SK-MEL-5 (cell line): ENCODE measurements at places on chromosomes 3 and 15. TPM values are rescaled to one million over a fixed set of nuclear protein-coding genes. Genes with fewer than 3 reads are reported as not detected.

FMN1 gene
- total RNA-seq, result 87.0 and 96.0 TPM in 2 replicates

IQCH gene
- 4.3 and 4.6 TPM in 2 replicates for total RNA-seq

DNA sequence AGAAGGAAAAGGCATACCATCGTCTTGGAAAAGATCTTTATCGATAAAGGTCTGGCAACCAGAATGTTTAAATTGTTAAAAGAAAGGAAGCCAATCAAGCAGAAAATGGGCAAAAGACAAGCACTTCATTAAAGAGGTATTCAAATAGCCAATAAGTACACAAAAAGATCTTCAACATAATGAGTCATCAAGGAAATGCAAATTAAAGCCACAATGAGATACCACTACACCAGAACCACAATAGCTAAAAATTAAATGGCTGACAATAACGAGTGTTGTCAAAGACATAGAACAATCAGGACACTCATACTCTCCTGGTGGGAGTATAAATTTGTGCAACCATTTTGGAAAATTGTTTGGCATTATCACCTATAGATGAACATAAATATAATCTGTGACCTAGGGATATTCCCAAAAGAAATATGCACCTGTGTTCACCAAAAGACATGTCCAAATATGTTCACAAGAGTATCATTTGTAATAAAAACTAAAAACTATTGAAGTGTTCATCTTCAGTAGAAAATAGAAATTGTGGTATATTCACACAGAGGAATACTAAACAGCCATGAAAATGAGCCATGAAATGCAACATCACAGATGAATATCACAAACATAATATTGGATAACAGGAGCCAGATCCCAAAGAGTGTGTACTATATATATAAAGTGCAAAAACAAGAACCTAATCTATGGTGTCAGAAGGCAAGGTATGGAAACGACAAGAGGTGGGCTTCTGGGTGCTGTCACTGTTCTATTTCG, 14.4 kb upstream of the BTBD1 start:
- no peak for DNase-seq

KBTBD8 gene
- total RNA-seq, result 1.3 and 2.0 TPM in 2 replicates

- no peak for DNase-seq
Observed at GRCh38 chr15:52495125-52495524, 33.6 kb downstream of the MYO5A start.

- DNase-seq, result no peak
Observed at GRCh38 chr3:43340403-43340802, 54.1 kb downstream of the SNRK start.

ZCWPW2 gene
- 0.16 TPM in 2 replicates for total RNA-seq

DNA sequence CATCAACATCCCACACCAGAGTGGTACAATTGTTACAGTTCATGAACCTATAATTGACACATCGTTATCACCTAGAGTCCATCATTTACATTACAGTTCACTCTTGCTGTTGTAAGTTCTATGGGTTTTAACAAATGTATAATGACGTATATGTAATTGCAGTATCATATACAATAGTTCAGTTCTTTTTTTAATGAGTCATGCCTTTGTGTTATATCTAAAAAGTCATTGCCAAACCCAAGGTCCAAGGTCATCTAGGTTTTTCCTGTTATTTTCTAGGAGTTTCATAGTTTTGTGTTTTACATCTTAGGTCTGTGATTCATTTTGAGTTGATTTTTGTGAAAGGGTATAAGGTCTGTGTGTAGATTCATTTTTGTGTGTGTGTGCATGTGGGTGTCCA, 160.9 kb upstream of the GALNT15 start:
- DNase-seq, result no peak

- no peak for DNase-seq
Observed at GRCh38 chr15:89243046-89243690, 611 bp upstream of the FANCI start.

DNA sequence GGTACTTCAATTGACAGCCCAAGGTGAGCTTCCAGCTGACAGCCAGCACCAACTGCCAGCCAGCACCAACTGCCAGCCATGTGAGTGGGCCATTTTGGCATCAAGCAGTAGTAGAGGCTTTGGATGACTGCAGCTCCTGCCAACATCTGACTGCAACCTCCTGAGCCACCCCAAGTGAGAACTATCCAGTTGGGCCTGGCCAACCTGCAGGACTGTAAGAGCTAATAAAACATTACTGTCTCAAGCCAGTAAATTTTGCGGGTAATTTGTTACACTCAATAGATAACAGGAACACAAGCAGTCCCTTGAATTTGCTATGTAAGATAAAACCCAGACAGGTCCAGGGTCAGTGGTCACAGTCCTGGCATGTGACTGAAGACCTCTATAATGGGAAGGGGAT, 29.7 kb downstream of the EPHB1 start:
- DNase-seq, result no peak

DNA sequence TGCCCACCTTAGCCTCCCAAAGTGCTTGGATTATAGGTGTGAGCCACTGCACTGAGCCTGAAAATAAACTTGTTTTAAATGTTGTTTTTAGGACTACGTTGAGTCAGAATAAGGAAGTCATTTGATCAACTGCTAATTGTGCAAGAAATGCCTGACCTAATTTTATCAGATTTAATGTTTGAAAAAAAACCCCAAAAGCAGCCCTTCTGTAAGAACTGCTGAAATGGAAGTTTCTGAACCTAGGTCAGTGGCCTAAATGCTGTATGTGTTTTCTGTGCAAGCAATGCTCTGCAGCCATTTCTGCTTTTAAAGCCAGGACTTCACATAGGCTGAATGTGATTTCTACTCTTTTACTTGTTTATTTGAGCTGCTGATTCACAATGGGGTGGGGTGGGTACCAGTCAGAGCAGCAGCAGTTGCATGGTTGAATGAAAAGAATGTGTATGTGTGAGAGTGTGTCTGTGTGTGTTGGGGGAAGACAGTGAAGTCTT, 6.6 kb downstream of the GPX1 start:
- DNase-seq, result no peak

DNA sequence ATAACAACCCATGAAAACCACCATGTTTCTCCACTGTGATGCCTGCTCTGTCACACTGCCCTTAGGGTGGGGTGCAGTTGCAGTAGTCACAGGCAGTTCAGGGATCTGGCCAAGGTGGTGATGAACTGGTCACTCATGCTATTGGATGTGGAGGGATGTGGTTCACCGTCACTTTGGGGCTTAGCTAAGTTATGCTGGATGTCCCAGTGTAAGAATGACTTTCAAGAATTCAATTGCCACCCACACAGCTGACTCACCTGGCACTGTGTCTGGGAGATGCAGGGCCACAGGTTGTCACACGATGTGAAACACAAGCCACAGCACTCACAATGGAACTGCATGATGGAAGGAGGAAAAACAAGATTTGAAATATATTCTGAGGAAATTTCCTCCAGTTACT, 146.1 kb upstream of the CTNNB1 start:
- DNase-seq, result no peak

IVD gene
- 16.6 and 23.3 TPM in 2 replicates for total RNA-seq

PIGZ gene
- 1.2 TPM in 2 replicates for total RNA-seq

DNA sequence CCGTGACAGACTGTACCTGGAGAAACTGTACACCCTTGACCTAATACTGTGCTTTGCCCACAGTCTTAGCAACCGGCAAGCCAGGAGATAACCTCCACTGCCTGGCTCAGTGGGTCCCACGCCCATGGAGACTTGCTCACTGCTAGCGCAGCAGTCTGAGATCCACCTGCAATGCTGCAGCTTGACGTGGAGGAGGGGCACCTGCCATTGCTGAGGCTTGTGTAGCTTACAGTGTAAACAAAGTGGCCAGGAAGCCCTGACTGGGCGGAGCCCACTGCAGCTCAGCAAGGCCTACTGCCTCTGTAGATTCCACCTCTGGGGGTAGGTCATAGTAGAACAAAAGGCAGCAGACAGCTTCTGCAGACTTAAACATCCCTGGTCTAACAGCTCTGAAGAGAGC, 189.3 kb downstream of the EDEM1 start:
- DNase-seq, result no peak

DNA sequence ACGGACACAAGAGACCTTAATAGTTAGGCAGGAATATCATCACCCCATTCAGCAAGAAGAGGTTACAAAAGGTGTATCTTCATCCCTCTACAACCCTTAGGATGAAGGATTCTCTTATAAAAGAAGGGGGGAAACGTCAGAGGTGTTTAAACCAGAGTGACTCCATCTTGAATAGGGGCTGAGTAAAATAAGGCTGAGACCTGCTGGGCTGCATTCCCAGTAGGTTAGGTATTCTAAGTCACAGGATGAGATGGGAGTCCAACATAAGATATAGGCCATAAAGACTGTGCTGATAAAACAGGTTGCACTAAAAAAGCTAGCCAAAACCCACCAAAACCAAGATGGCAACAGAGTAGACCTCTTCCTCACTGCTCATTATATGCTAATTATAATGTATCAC, 16.5 kb downstream of the TRPM7 start:
- DNase-seq, result no peak

DNA sequence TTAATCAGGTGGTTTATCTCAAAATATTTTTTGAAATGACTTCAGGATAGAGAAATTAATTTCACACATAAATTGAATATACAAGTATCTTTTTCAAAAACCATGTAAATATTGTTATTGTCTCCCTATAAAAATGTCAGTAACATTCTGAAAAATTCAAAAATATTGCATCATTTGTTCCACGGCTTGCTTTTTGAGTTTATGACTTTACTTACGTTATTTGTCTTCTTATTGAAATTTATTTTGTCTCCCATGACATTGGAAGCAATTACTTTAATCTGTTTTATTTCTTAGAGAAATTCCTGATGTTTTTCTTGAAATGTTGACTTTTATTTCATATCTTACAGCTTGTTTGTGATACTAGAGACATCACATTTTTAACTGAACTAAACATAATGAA, 56.9 kb upstream of the P2RY1 start:
- DNase-seq, result no peak

GRCh38 chr3:42608581-42608980, 8.1 kb downstream of the NKTR start:
- DNase-seq, result no peak

LRTM1 gene
- not detected in 2 replicates for total RNA-seq

- DNase-seq, result no peak
Observed at GRCh38 chr3:16510620-16511319, 2.7 kb downstream of the RFTN1 start.

GRCh38 chr3:194572143-194572789, 61.0 kb downstream of the TMEM44 start:
- DNase-seq, result peak; percentile 25

GRCh38 chr3:117304681-117305080, 595.1 kb downstream of the TUSC7 start:
- no peak for DNase-seq

DNA sequence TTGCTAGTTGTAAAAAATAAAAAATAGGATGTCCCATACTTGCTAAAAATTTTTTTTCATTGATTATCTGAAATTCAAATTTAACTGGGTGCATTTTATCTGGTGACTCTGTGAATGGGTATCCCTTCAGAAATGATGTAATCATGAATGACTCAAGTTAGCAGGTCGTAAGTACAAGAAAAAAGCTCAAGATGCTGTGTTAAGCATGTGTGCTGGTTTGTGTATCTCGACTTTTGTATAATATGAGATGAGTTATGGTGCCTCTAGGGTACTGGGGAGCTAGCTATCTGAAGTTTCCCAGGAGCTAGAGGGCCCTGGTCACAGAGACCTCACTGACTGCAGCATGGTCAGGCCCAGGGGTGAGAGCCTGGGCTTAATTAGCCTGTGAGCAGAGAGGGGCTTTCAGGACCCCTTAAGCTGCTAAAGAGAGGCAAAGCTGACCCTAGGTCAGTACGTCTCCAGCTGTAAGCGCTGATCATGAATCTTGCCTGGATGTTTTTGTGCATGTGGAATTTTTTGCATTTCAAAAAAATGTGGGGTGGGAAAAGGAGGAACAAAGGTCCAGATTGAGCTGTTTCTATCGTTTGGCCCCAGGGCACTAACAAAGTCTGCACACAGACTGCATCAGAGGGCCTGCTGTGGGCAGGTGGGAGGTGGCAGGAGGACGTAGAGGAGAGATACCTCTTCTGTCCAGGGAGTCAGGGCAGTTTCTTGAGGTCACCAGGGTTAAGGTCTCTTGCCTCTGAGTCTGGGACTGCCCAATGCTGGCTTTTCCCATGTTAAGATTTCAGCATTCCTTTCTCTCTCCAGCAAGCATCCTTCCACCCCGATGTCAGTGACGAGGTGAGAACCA, 233.2 kb upstream of the TPM1 start:
- peak; percentile 4 for DNase-seq

NRG4 gene
- total RNA-seq, result 2.8 and 6.3 TPM in 2 replicates
